ENCODE measurements at places on chromosomes 6 and 20.

DNA sequence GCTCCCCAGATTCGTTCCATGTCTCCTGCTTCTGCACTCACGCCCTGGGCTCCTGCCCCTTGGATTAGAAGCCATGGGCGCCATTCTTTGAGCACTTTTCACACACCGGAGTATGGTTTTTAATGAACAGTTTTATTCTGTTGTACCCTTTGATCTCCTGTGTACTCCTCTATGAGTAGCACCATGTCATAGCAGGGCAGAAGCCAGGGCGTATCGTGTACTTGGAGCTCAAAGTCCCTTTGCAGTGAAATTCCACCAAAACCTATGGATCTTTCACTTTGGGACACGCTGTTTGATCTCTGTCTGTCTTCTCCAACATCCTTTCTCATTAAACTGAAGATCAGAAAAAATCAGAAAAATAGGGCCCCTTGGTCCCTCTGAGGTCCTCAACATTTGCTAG lies 275.3 kb downstream of the NRN1 start:
- H3K4me1 ChIP-seq, result no peaks in the 10 kb centered on the region
- no peaks in the 10 kb centered on the region for H3K27me3 ChIP-seq
- H3K36me3 ChIP-seq, result no peaks in the 10 kb centered on the region
- H3K4me3 ChIP-seq, result no peak overlapping the region

DNA sequence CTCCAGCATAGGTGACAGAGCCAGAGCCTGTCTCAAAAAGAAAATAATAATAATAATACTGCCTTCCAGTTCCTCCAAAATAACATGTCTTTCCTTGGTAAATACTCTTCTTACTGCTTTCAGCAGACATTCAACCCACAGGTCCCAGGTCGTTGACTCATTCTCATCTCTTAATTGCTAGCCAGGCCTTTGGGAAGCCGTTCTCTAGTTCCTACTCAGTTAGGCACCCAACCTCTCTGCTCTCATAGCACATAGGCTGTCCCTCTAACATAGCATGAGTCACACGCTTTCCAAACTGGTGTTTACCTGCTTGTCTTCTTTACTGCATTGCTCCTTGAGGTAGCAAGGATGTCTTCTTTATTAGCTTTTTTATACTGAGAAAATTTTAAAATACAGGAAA lies 98.8 kb downstream of the LAMA2 start:
- DNase-seq, result no peak
- H3K27ac ChIP-seq, result no peak overlapping the region
- no peaks in the 10 kb centered on the region for H3K36me3 ChIP-seq
- no peak overlapping the region for H3K4me3 ChIP-seq
- H3K4me1 ChIP-seq, result no peaks in the 10 kb centered on the region

DNA sequence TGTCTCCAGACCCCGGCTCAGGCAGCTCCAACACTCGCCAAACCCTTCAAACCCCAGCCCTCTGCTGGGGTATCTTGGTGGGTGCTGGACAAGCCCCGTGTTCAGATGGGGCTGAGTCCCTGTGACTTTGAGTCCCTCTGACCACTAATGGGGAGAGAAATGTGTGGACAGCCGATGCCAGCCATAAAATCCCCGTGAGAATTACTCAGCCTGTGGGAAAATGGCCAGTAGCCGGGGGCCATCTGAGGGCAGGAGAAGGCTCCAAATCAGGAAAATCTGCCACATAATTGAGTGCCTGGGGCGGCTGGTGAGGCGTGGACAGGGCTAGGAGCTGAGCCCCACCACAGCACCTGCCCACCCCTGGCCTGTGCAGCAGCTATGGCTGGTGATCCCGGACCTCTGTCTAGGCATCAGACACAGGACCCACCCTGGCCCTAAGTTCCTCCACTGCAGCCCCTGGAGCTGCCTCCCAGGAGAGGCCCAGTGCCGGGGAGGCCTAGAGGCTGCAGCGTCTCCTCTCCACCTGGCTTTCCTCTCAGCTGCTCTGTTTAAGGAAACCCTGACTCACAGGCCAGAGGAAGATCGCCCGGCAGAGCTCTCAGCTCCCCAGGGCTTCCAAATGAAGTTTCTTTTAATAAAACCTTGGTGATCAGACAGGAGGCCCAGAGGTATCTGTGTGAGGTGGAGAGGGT lies 53.7 kb upstream of the SLCO4A1 start:
- no peak for DNase-seq
- no peaks in the 10 kb centered on the region for H3K27me3 ChIP-seq
- H3K4me3 ChIP-seq, result no peak overlapping the region
- H3K4me1 ChIP-seq, result no peaks in the 10 kb centered on the region

DNA sequence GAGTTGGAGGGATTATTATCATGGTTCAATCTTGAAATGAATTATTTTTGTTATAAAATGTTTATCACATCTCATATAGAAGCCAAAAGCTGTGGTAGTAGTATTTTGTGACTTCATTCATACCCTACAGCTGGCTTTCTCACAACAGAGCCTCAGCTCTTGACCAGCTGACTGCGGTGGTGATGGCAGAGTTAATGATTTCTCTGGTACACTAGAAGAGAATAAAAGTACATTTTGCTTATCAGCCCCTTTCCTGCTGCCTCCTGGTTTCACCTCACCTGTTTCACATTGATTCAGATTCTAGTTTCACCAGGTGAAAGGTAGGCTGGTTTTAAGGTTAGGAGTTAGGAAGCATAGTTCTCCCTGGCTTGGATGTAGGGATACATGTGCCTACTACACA lies 55.7 kb downstream of the AFG1L start:
- no peak overlapping the region for H3K27ac ChIP-seq
- H3K4me3 ChIP-seq, result no peak overlapping the region

DNA sequence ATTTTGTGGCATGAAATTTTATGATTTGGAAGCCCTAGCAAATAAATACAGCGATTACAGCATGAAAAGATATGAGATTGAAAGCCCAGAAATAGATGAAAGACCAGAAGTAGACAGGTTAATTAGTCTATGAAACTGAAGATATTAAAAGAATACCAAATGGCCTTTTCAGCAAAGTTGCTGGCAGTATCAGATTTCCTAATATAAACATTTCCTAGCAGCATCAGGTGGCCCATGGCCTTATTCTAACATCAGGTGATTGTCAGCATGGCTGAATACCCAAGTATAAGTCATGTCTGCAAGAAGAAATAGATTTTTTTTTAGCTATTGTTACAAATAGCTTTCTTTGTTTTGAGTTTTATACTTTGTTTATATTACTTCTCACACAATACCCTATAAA lies 93.2 kb downstream of the CLVS2 start:
- no peaks in the 10 kb centered on the region for H3K4me1 ChIP-seq
- H3K4me3 ChIP-seq, result no peak overlapping the region
- no peak for DNase-seq

- no peak overlapping the region for H3K27ac ChIP-seq
- H3K4me1 ChIP-seq, result no peaks in the 10 kb centered on the region
- H3K27me3 ChIP-seq, result no peaks in the 10 kb centered on the region
- no peak overlapping the region for H3K4me3 ChIP-seq
- H3K36me3 ChIP-seq, result no peaks in the 10 kb centered on the region
Measured at GRCh38 chr6:56407883-56408410, 160.6 kb upstream of the COL21A1 start.

- no peaks in the 10 kb centered on the region for H3K36me3 ChIP-seq
- H3K4me3 ChIP-seq, result no peak overlapping the region
- DNase-seq, result no peak
- H3K27me3 ChIP-seq, result no peaks in the 10 kb centered on the region
Measured at GRCh38 chr6:31110825-31111582, 1.4 kb downstream of the C6orf15 start.

DNA sequence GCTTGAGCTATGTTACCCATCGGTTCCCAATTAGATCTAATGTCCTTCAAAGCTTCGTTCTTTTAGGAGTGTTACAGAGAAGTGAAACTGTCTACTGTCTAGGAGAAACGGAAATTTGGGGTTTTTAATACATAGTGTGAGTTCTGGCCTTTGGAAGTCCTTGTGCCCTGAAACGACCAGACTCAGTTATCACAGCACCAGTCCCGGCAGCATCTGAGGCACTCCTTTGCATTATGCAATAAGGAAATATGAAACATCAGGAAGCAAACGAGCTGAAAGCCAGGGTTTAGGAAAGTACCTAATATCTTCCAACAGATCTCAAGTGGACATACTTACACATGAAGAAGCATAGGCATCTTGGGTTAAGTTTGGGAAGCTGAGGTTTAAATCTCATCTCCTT lies 61.8 kb upstream of the ADGRF1 start:
- no peak for DNase-seq
- no peaks in the 10 kb centered on the region for H3K36me3 ChIP-seq
- no peaks in the 10 kb centered on the region for H3K4me1 ChIP-seq
- no peaks in the 10 kb centered on the region for H3K27me3 ChIP-seq
- H3K4me3 ChIP-seq, result no peak overlapping the region

DNA sequence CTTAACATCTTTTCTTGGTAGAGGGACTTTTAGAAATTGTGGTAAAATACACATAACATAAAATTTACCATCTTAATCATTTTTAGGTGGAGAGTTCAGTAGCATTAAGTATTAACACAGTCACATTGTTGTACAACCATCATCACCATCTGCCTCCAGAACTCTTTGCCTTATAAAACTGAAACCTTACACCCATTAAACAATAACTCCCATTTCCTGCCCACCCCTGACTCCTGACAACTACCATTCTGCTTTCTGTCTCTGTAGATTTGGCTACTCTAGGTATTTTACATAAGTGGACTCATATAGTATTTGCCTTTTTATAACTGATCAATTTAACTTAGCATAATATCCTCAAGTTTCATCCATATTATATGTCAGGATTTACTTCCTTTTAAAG lies 88.7 kb downstream of the ZHX3 start:
- no peak overlapping the region for H3K4me3 ChIP-seq
- H3K27me3 ChIP-seq, result no peaks in the 10 kb centered on the region
- H3K27ac ChIP-seq, result no peak overlapping the region
- H3K4me1 ChIP-seq, result peaks cover 3% of the 10 kb centered on the region

DNA sequence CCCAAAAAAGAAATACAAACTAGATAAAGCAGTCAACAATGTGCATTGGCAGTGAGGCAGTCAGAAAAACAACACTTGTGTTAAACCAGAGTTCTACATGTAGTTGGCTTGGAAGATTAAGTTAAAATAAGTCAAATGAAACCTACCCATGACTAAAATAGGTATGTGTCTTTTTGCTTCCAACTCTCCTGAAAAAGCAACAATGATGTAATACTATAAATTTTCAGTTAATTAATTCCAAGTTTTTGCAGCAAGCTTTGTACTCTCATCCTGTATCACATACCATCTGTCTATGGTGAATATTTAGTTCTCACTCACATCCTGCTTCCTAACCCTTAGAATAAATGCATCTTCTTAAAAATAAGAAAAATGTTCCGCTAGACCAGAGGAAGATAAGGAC lies 261.5 kb downstream of the KIF16B start:
- no peak for DNase-seq
- H3K4me1 ChIP-seq, result no peaks in the 10 kb centered on the region
- H3K36me3 ChIP-seq, result no peaks in the 10 kb centered on the region
- no peak overlapping the region for H3K27ac ChIP-seq

DNA sequence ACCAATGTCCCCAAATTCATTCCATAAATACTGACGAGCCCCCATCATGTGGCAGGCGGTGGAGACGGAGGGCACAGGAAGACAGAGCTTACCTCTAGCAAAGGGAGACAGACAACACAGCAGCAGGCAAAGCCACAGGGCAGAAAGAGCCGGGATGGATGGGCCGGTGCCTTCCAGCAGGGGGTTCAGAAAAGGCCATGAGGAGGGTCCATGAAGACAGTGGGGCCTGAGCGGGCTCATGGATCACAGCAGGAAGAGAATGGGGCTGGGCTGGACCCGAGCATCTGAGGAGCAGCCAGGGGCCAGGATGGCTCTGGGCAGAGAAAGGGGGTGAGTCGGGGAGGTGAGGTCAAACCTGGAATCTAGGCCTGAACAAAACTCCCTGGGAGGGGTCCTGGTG lies 42.0 kb downstream of the PREX1 start:
- H3K4me3 ChIP-seq, result no peak overlapping the region
- H3K36me3 ChIP-seq, result no peaks in the 10 kb centered on the region
- no peaks in the 10 kb centered on the region for H3K4me1 ChIP-seq

- no peaks in the 10 kb centered on the region for H3K27me3 ChIP-seq
- DNase-seq, result peak; percentile 79
Measured at GRCh38 chr6:12324099-12324498, 33.9 kb downstream of the EDN1 start.

DNA sequence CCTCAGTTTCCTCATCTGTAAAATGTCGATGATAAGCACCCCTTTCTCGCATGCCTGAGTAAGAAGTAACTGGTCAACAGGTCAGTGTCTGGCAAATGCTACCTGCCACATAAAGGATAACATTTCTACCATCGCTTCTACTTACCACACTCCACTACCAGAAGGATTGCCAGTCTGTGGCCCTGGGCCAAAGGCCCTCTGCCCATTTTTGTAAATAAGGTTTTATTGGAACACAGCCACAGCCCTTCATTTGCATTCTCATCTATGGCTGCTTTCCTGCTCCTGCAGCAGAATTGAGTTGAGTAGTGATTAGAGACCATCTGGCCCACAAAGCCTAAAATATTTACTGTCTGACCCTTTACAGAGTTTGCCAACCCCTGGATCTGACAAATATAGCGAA lies 121.8 kb downstream of the TOX2 start:
- no peak for DNase-seq
- no peak overlapping the region for H3K27ac ChIP-seq
- no peak overlapping the region for H3K4me3 ChIP-seq
- H3K36me3 ChIP-seq, result no peaks in the 10 kb centered on the region
- H3K4me1 ChIP-seq, result no peaks in the 10 kb centered on the region

- DNase-seq, result no peak
- H3K36me3 ChIP-seq, result no peaks in the 10 kb centered on the region
- H3K27me3 ChIP-seq, result no peaks in the 10 kb centered on the region
- no peak overlapping the region for H3K4me3 ChIP-seq
Measured at GRCh38 chr6:83514866-83515466, 2.6 kb downstream of the PRSS35 start.

GRCh38 chr6:121439926-121440325 lies 4.5 kb downstream of the GJA1 start:
- H3K4me1 ChIP-seq, result no peaks in the 10 kb centered on the region
- H3K36me3 ChIP-seq, result no peaks in the 10 kb centered on the region
- H3K27ac ChIP-seq, result peak overlapping the region; percentile 67
- no peak for DNase-seq
- peak overlapping the region; percentile 82 for H3K4me3 ChIP-seq

GRCh38 chr20:6164421-6165341 lies 41.9 kb upstream of the FERMT1 start:
- H3K27me3 ChIP-seq, result no peaks in the 10 kb centered on the region
- no peak for DNase-seq
- no peak overlapping the region for H3K4me3 ChIP-seq
- H3K4me1 ChIP-seq, result no peaks in the 10 kb centered on the region
- H3K27ac ChIP-seq, result no peak overlapping the region
- no peaks in the 10 kb centered on the region for H3K36me3 ChIP-seq

Data from breast epithelium (tissue), 4 donors.